ENCODE measurements at places on chromosomes 5 and 9.

- no peak for DNase-seq
These were observed 90.5 kb downstream of the KCNT1 start for GRCh38 chr9:135792268-135793128.

- DNase-seq: no peak
These were observed 29.8 kb upstream of the MSX2 start for GRCh38 chr5:174694611-174695010.

DNA sequence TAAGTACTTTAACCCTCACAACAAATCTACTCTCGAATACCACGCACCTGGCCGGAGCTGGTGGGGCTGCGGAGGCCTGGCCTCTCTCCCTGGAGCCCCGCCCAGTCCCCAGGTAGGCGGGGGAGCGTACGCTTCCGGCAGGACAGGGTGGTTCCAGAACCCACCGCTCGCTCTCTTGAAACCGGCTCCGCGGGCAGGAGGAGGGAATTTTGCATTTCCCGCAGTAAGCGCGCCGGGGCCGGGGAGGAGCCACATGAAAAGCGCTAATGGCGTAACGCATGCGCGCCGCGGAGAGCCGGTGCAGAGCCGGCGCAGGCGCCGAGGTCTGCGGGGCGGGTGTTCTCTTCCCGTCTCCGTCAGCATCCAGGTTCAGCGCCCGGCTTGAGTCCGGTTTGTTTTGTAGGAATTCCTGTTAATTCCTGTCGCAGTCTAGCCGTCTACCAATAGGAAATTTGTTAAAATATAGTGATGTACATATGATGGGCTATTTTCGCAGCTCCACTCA lies 20.8 kb downstream of the CAVIN4 start:
- peak; percentile 93 for DNase-seq

DNA sequence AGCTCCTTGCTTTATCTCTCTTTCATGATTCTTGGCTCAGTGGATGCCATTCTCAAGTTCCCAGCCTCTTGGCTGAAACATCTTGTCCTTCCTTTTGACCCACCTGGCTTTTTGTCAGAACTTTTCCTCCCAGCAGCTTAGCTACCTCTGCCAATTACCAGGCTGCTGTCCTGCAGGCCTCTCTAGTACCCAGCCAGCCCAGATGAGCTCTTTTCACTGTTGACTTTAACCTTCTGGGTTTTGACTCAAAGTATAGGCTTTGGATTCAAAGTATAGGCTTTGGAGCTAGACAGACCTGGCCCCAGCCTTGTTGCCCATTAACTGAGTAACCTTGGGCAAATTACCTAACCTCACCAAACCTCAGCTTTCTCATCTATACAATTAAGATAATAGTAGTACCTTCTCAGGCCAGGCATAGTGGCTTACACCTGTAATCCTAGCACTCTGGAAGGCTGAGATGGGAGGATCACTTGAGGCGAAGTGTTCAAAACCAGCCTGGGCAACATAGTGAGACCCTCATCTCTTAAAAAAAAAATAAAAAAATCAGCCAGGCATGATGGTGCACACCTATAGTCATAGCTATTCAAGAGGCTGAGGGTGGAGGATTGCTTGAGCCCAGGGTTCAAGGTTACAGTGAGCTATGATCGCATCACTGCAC lies 6.6 kb upstream of the TMEFF1 start:
- DNase-seq: no peak

- no peak for DNase-seq
These were observed 1048.6 kb upstream of the SEMA6A start for GRCh38 chr5:117623042-117623805.

DNA sequence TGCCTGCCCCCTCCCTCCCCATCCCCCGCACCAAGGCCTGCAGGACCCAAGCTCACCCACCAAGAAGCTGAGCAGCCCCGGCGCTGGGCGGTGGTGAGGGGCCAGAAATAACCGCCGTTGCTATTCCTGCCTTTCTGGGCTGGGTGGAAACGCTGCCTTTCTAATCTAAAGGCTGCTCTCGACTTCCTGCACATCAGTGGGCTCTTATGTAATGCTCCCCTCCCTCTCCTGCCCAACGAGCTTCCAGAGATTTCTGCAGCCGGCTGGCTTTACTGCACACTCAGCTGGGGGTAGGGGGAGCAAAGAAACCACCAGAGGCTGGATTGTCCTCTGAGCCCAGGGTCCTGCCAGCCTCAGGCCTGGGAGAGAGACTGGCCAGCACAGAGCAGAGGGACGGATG lies 6.9 kb upstream of the EGR1 start:
- DNase-seq: no peak

- no peak for DNase-seq
These were observed 26.8 kb downstream of the SMAD5 start for GRCh38 chr5:136159457-136159856.

GRCh38 chr5:143217065-143217803 lies 186.3 kb downstream of the NR3C1 start:
- DNase-seq: no peak

GRCh38 chr9:87859786-87860185 lies 22.9 kb upstream of the SPATA31E1 start:
- no peak for DNase-seq

DNA sequence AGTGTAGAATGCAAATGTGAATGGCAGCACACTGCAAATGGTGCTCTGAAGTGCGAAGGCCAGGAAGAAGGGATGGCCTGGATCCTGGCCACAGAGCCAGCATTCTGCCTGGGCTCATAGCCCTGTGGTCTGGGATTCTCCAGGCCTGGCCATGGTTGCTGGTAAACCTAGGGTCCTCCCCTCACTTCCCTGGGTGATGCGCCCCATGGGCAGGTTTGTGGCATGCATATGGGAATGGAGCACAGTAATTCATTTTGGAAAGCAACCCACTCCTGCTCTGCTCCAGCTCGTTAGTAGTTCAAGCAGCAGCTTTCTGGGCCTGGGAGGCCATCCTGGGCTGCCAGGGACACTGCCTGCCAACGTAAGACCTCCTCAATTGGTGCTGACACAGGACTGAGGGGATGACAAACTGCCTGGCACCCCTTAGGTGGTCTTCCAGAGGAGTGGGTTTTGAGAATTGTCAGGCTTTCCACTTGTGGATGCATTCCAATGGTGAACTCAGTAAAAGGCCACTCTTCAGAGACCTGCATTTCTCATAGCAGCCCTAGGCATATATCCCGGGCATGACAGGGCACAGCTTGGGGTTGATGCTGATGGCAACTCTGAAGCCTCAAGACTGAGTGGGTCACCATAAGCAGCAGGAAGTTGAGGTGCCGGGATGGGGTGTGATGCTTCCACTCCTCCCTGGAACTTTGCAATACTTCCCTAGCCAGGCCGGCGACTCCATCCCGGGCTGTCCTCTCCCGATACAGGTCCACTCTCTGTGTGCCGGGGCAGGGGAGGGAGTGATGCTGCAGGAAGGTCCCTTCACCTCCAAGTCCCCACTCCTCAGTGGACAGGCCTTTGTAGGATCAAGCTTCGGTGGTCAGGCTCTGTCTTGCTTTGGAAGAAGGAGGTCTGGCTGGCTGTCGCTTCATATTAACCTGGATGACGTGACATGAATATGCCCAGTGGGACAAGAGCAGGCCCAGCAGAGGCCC lies 1.2 kb upstream of the SLC25A48 start:
- no peak for DNase-seq

DNA sequence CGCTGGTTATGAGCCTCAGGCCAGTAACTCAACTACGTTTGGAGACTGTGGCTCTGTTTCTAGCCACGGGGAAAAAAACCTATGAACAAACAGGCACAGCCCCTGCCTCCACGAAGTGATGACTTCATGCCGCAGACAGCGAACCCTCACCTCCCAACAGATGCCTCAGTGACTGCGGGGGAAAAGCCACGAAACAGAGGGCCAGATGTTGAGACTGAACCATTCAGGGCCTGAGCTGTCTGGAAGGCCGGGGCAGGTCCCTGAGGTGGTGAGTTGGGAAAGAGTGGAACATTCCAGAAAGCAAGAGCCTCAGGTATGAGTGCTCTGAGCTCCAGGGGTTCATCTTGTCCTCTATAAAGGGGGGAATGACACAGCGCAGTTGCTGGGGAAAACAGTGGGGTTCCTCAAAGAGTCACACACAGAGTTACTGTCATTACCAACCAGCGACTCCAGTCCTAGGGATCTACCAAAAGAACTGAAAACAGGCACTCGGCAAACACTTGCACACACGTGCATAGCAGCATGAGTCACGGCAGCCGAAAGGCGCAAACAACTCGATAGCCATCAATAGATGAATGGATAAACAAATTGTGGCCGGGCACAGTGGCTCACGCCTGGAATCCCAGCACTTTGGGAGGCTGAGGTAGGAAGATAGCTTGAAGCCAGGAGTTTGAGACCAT lies 15.3 kb downstream of the PLPP7 start:
- DNase-seq: no peak

DNA sequence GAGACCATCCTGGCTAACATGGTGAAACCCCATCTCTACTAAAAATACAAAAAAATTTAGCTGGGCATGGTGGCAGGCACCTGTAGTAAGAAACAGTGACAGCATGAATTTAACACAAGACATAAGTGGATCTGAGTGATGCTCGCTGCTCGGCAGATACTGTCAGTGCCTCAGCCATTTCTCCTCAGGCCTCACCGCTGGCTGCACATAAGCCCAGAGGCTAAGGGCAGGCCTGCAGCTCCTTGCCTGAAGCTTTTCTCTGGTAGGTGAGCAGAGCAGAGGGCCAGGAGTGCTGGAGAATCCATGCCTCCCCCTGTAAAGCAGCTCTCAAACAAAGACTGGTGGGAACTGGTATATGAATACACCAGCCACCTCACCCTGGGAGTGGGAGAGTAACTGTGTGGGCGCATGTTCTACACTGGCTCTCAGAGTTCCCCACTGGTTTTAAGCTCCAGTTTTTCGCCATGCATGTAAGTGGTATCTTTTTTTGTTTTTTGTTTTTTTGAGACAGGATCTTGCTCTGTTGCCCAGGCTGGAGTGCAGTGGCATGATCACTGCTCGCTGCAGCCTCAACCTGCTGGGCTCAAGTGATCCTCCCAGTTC lies 10.3 kb upstream of the CD72 start:
- no peak for DNase-seq

Data from NCI-H2107 (cell line).